ENCODE measurements at places on chromosomes 13 and 19.

- DNase-seq, result peak; percentile 18
Measured at GRCh38 chr19:36916991-36917390, 859 bp downstream of the ZNF568 start.

- no peak for DNase-seq
Measured at GRCh38 chr13:43122791-43123190, 99.4 kb downstream of the DNAJC15 start.

DNA sequence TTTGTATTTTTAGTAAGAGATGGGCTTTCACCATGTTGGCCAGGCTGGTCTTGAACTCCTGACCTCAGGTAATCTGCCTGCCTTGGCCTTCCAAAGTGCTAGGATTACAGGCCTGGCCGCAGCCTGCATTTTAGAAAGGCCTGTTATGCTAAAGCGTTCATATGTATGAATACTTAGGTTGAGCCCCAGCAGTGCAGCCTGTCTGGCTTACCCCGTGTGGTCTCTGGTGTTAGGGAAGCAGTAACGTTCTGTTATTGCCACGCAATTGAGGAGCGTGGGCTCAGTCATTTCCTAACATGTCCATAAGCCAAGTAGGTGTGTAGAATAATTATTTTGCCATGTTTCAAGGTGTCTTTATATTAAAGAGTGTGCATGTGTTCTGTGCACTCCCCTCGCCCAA lies 14.3 kb downstream of the HNRNPM start:
- DNase-seq, result no peak

DNA sequence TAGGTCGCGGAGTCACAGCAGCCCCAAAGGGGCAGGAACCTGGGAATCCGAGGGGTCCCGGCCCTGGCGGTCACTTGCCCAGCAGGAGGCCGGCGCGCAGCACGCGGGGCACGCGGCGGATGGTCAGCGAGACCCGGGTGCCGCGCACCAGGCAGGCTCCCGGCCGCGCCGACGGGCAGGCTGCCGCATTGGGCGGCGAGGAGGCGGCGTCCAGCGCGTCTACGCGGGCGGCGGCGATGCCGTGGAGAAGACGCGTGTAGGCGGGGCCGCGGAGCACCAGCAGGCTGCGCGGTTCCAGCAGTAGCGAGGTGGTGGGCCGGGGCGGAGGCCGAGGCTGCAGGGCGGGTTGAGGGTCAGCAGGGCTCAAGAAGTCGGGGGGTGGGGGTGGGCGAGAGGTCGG lies 607 bp upstream of the SYNE4 start:
- peak; percentile 52 for DNase-seq

DNA sequence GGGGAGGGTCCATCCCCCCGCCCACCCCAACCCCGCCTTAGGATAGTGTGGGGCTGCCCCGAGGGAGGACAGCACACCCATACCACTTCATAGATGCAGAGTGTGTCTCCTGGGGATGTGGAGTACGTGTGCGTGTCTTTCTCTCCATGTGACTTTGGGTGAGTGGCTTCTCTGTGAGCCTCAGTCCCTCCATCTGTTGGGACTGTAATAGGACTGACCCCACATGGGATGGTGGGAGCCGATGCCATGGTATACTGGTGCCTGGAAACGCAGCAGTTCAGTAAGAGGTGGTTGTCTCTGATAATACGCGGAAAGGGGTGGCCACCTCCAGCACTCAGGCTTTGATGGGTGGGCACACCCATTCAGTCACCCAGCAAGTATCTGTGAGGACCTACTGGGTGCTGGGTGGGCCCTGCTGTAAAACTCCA lies 816 bp upstream of the PRKD2 start:
- no peak for DNase-seq

DNA sequence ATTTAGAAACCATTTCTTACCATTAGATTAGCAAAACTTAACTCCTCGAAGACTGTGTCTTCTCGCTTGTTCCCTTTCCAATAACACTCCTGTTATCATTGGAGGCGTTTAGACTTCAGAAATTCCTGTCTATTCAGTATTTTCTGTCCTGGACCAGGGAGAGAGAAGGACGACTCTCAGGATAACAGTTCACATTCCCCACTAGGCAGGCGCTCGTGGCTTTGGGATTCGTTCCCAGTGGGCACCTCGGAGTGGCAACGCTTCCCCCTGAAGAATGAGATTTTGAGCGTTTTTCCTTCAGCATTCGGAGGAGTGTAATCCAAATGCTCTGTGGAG lies 429 bp upstream of the ZNF225 start:
- DNase-seq, result no peak

GRCh38 chr13:106349080-106349931 lies 186.2 kb downstream of the EFNB2 start:
- DNase-seq, result no peak

GRCh38 chr13:100522618-100523309 lies 65.8 kb downstream of the GGACT start:
- DNase-seq, result no peak

DNA sequence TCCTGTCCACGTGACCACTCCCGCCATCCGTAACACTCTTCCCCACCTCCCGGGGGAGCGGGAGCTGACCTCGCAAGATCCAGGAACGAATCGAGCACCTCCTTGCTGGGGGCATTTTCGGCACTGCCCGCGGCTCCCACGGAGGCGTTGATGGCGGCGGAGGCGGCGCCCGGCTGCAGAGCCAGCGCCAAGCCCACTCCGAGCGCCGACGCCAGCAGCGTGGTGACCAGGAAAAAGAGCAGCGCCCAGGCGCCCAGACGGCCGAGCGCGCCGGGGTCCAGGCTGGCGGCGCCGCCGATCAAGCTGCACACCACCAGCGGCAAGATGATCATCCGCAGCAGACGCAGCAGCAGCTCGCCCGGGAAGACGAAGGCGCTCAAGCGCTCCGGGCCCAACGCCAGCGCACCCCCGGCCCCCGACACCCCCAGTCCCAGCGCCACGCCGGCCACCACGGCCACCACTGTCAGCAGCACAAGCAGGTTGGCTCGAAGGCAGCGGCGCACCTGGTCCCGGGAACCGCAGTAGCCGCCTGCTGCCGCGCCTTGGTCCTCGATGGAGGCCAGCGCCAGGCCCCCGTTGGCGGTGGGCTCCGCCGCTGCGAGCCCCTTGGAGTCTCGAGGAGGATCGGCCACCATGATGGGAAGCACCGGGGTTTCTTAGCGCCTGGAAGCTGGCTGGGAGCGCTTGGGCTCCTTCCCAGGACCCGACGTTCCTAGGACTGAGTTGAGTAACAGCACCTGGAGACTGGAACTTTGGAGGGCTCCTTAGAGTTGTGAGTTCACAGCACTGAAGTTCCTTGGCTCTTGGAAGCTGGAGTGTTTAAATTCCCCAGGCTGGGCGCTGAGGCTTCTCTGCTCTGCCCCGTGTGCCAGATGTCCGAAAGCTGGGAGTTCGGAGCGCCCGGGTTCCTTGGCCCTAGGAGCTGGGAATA lies 798 bp downstream of the SLC1A5 start:
- DNase-seq, result peak; percentile 83

DNA sequence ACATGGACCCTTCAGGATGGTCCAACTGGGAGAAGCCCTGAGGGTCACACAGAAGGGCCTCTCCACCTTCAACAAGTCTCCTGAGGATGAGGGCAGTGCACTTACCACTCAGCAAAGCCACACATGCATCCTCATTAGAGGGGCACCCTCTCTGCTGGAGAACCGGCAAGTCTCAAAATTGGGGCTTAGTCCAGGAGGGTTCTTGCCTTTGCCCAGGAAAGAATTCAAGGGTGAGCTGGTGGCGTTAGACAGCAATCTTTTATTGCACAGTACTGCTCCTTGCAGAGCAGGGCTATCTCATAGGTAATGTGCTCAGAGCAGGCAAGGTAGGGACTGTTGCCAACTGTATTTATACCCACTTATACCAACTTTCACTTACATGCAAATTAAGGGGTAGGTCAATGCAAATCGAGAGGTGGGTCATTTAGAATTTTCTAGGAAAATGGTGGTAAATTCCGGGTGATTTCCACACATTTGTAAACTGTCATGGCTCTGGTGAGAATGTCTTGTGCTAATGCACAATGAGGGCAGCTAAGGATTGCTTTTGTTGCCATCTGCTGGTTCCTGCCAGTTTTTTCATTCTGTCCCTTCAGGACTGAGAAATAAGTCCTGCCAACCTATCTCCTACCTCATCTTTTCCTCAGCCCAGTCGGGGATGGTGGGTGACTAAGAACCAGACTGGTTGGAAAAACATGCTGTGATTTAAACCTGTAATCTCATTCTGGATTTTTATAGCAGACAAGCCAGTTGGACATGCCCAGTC lies 27.8 kb upstream of the IGSF23 start:
- DNase-seq, result no peak

GRCh38 chr19:43735957-43736356 lies 18.8 kb downstream of the SMG9 start:
- DNase-seq, result no peak

DNA sequence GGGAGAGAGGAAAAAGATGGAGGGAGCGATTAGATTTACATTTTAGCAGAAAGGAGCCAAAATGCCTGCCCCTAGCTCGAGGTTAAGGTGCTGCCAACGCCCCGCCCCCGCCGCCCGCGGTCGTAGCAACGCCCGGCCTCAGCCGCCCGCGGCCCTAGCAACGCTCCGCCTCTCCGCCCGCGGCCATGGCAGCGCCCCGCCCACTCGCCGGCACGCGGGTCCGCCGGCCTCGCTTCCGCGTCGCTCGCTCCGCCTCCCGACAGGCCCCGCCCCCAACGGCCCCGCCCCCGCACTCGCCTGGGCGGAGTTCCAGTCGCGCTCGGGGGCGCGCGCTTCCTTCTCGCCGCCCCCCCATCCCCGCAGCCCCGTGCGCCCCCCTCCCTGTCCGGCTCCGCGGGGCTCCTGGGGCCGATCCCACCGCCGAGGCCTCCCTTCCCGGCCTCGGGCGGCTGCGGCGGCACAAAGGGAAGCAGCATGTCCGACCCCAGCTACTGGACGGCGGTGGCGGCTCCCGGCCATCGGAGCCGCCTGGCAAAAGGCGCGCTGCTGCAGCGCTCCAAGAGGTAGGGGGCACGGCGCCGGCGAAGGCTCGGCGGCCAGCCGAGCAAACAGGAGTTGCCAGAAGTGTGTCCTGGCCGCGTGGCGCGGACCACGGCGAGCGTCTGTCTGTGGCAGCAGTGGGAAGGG lies 20.3 kb downstream of the MAST3 start:
- DNase-seq, result peak; percentile 89

DNA sequence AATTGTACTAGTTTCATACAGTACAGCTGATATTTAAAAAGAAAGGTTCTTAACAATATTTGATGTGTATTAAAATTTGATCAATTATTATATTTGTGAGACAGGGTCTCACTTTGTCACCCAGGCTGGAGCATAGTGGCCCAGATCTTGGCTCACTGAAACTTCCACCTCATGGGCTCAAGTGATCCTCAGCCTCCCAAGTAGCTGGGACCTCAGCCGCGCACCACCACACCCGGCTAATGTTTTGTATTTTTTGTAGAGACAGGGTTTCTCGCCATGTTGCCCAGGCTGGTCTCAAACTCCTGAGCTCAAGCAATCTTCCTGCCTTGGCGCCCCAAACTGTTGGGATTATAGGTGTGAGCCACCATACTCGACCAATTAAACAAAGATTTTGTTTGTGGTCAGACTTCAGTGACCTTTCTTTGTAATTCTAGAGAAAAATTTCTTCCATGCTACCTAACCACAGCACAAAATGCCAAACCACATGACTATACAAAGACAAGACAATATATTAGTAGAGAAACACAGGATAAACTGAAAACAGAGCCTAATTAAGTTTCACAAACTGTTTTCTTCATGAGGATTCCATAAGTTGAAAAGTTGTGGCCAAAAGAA lies 59.6 kb downstream of the RBM26 start:
- no peak for DNase-seq

DNA sequence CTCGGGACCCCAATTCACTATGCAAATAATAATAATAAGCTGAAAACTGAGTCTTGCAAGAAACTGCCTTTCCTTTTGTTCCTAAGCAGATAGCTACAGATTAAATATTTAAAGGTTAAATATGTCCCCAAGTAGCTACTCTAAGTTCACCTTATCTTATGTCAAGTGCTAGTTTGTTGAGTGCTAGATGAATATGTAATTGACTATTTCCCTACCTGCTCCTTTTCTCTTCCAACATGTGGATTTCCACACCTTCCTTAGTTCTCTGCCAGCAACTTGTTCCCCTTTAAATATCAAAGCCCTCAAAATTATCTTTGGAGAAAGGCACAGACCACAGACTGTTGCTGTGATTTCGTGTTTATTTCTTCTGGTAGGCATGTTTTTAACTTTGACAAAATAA lies 709.2 kb upstream of the SLITRK1 start:
- DNase-seq, result no peak

DNA sequence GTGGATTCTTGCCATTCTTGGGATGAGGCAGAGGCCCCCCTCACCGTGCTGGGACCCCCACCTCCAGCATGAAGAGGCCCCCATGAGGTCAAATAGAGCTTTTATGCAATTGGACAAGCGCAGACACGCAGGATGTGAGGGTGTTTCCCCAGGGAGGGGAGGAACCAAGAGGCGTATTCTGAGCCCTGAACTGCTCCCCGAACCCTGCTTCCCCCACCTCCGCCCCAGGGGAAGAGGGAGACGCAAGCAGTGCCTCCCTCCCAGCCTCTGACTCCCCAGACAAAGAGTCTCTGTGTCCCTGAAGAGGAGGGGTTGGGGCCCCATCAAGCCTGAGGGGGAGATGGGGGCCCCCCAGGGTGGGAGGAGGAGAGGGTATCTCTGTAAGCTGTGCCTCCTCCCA lies 1.3 kb upstream of the RDH8 start:
- DNase-seq, result no peak

DNA sequence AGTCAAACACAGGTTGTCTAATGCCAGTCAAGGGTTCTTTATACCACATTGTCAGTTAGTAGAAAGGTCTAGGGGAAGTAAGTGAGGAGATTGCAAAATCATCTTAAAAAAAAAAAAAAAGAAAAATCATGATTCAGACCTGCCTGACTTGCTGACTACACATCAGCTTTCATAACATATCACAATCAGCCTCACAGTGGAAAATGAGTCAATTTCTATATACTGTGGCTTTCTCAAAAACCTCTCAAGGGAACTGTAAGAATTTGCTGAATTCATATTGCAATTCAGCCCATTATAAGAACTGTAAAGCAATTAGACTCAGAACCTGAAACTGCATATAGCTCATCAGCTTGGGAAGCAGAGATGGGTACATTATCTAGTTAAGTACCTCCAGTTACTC lies 75.3 kb upstream of the GPC6 start:
- no peak for DNase-seq

- DNase-seq, result no peak
Measured at GRCh38 chr19:29372461-29372860, 153.3 kb upstream of the VSTM2B start.

DNA sequence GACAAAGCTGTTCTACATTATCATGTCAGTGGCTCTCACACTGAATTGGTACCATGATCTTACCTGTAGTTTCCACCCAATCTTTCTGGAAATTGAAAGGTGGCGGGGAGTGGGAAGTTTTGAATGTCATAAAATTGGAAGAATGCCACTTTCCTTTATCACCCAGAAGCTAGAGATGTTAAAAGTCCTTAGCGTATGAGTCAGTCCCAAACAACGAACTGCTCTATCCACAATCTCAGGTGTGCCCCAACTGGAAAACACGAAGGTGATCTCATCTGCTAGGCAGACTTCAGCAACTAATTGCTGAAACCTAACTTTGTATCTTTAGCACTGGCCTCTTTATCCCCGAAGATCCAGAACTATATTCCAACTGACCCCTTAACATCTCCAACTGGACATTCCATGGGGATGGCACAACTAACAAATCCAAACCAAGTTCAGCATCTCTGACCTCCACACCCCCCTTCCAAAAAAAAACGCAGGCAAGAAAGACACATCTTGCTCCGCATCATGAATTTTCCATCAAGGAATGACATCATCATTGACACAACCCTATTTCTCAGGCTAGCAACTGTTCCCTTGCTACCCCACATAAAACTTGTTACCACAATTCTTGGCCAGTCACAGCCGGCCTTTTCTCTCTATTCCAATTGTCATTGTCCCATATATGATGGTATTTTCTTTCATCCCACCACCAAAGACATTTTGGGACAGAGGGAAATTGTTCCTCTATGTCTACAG lies 175.4 kb downstream of the KLF12 start:
- no peak for DNase-seq
